ENCODE measurements at places on chromosomes 12 and 14. TPM values are rescaled to one million over a fixed set of nuclear protein-coding genes. Genes with fewer than 3 reads are reported as not detected.
A peak's percentile ranks its signal among the peaks of the same experiment; 100 is the strongest.

DNA sequence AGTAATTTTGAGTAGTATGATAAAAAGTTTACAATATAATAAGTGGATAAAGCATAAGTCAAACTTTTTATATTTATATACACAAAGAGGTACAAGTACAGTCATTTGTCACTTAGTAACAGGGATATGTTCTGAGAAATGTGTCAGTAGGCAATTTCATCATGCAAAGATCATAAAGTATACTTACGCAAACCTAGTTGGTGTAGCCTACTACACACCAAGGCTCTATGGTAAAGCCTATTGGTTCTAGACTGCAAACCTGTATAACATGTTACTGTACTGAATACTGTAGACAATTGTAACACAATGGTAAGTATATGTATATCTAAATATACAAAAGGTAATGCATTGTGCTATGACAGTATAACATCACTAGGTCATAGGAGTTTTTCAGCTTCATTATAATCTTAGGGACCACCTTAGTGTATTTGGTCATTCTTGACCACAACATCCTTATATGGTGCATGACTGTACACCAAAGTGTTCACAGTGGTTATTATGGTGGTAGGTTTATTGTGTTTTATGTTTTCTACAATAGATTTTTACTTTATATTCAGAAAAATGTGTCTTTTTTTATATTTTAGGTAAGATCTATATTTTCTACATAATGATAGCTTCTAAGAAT, 14.9 kb upstream of the SCFD1 start:
- DNase-seq: no peak
- H3K4me3 ChIP-seq: no peak overlapping the region
- no peaks in the 10 kb centered on the region for H3K27me3 ChIP-seq
- H3K36me3 ChIP-seq: peaks cover 16% of the 10 kb centered on the region
- no peak overlapping the region for H3K27ac ChIP-seq

DNA sequence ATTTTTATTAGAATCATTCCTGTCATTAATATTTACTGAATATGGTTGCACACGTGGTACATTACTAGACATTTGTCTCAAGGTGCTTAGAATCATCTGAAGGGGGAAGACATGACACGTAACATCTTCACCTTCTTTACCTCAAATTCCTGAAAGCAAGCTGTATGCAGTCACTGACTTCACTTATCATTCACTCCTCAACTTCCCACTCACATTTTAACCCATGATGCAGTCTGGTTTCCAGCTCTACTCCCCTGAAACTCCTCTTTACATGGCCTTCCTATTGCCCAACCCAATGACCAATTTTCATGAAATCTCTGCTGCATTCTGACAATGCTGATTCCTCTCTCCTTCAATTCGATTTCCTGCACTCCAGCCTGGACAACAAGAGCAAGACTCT, 5.8 kb upstream of the PSMC6 start:
- no peaks in the 10 kb centered on the region for H3K36me3 ChIP-seq
- H3K4me3 ChIP-seq: no peak overlapping the region
- no peak for DNase-seq
- H3K4me1 ChIP-seq: peaks cover 3% of the 10 kb centered on the region

DNA sequence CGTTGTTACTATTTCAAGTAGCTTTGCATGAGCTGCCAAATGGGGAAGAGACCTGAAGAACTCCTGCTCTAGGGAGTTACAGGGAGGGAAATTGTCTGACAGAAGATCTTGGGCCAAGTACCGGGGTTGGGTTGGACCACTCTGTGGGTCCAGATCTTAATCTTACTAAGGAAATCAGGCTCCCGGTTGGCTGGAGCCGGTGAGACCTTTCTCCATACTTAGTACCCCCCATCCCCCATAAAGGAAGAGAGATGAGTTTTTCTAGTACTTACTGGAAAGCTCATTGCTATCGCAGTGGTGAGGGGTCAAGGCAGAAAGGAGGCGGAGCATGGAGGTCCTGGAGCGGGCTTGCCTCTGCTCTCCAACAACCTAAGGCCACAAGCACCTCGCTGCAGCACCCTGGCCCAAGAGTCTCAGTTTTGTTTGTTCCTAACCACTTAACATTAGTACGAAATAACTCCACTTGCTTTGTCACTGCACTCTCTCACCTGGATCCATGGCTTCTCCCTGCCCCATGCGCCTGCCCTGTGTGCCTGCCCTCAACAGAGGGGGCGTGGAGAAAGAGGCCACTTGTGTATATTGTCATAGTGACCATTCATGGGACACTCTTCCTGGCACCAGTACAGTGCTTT, 6.8 kb upstream of the UNC119B start:
- H3K4me1 ChIP-seq: no peaks in the 10 kb centered on the region
- no peak overlapping the region for H3K27ac ChIP-seq
- peaks cover 37% of the 10 kb centered on the region for H3K36me3 ChIP-seq
- DNase-seq: no peak

GRCh38 chr12:93016752-93017350, 87.8 kb upstream of the EEA1 start:
- H3K27me3 ChIP-seq: no peaks in the 10 kb centered on the region
- no peaks in the 10 kb centered on the region for H3K36me3 ChIP-seq
- no peak for DNase-seq
- no peaks in the 10 kb centered on the region for H3K4me1 ChIP-seq
- H3K4me3 ChIP-seq: no peak overlapping the region

GRCh38 chr12:46304070-46304469, 35.2 kb upstream of the SLC38A1 start:
- no peaks in the 10 kb centered on the region for H3K27me3 ChIP-seq
- no peak overlapping the region for H3K27ac ChIP-seq
- no peak for DNase-seq
- H3K4me1 ChIP-seq: no peaks in the 10 kb centered on the region

- peaks cover 10% of the 10 kb centered on the region for H3K36me3 ChIP-seq
- no peak for DNase-seq
- H3K4me1 ChIP-seq: peaks cover 7% of the 10 kb centered on the region
- H3K4me3 ChIP-seq: no peak overlapping the region
- H3K27ac ChIP-seq: no peak overlapping the region
Observed at GRCh38 chr12:51378749-51379148, 12.5 kb downstream of the GALNT6 start.

DNA sequence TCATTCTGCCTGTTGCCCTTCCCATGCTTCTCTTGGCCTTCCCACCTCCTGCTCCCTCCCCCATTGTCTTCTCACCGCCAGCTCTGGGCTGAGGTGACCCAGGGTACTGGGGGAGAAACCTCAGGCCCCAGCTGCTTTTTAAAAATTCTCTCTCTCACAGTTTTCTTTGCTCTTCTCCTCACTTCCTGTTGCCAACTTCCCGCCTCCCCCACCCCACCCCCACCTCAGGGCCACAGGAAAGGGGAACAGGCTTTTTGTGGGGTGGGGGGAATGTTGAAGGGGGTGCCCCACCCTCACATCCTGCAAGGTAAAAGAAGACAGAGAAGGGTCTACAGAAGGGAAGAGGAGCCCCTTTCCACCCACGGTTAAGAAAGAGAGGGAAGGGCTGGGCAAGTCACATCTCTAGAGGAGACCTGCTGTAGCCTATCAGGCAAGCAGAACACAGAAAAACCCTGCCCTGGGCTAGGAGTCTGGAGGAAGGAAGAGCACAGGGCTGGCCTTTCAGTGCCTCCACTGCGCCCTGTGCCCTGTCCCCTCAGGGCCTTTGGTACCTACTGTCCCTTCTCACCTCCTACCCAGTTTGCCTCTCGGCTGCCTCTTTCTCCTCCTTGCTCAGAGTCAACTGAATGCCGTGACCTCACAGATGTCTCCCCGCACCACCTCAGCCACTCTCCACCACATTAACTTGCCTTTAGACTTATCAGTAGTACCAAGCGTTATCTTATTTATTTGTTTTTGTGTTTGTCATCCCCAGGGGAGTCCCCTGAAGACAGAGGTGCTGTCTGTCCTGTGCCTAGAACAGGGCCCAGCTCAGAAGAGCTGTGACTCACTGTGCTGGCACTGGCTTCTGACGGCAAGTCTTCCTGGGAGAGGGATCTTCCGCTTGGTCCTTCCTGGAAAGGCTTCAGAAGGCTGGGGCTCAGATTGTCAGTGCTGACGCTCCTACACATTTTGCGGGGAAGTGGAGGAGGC, 1.7 kb downstream of the ARHGAP9 start:
- peak overlapping the region; percentile 86 for H3K27ac ChIP-seq
- peak; percentile 58 for DNase-seq
- H3K4me3 ChIP-seq: peak overlapping the region; percentile 91
- H3K4me1 ChIP-seq: peaks cover 70% of the 10 kb centered on the region
- H3K27me3 ChIP-seq: no peaks in the 10 kb centered on the region

GRCh38 chr14:101132588-101132987, 229.1 kb upstream of the RTL1 start:
- DNase-seq: no peak
- no peak overlapping the region for H3K27ac ChIP-seq
- no peaks in the 10 kb centered on the region for H3K27me3 ChIP-seq
- no peaks in the 10 kb centered on the region for H3K4me1 ChIP-seq
- no peak overlapping the region for H3K4me3 ChIP-seq

- no peak overlapping the region for H3K4me3 ChIP-seq
- no peaks in the 10 kb centered on the region for H3K4me1 ChIP-seq
- no peak overlapping the region for H3K27ac ChIP-seq
- H3K27me3 ChIP-seq: no peaks in the 10 kb centered on the region
- no peaks in the 10 kb centered on the region for H3K36me3 ChIP-seq
- no peak for DNase-seq
Observed at GRCh38 chr12:27868139-27868538, 88.1 kb upstream of the MANSC4 start.

DNA sequence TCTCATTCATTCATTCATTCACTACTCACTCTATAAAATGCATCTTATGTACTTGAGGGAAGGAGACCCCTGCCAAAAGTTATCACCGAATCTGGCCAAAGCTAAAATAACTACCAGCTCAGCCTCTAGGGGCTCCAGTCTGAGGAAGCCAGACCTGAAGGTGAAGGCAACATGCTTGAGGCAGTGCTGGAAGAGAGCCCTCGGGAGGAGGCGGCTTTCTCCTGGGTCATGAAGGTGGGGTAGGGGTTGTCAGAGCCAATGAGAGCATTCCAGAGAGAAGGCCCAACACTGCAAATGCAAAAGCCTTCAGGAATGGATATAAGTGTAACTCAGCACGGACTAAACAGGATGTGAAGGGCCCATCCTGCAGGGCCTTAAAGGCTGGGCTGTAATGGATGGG, 62.4 kb downstream of the GSC start:
- no peaks in the 10 kb centered on the region for H3K36me3 ChIP-seq
- H3K27me3 ChIP-seq: no peaks in the 10 kb centered on the region
- H3K4me3 ChIP-seq: no peak overlapping the region

DNA sequence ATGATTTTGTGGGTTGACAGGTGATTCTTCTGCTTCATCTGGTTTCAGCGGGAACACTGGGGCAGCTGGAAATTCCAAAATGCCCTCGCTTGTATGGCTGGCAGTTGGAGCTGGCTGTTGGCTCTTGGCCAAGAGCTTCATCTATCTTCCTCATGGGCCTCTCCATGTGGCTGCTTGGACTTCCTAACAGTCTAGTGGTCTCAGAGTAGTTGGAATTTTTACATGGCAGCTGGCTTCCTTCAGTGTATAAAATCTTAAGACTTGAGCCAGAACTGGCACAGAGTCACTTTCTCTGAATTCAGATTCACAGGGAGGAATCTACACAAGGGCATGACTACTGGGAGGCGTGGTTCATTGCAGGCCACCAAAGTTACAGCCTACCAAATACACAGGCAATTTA, 204.9 kb upstream of the RMST start:
- H3K36me3 ChIP-seq: no peaks in the 10 kb centered on the region
- no peak overlapping the region for H3K27ac ChIP-seq
- H3K27me3 ChIP-seq: no peaks in the 10 kb centered on the region
- no peaks in the 10 kb centered on the region for H3K4me1 ChIP-seq

GRCh38 chr12:90546511-90546910, 408.5 kb downstream of the CCER1 start:
- H3K36me3 ChIP-seq: no peaks in the 10 kb centered on the region
- DNase-seq: no peak
- no peak overlapping the region for H3K27ac ChIP-seq
- no peaks in the 10 kb centered on the region for H3K4me1 ChIP-seq
- no peak overlapping the region for H3K4me3 ChIP-seq

DNA sequence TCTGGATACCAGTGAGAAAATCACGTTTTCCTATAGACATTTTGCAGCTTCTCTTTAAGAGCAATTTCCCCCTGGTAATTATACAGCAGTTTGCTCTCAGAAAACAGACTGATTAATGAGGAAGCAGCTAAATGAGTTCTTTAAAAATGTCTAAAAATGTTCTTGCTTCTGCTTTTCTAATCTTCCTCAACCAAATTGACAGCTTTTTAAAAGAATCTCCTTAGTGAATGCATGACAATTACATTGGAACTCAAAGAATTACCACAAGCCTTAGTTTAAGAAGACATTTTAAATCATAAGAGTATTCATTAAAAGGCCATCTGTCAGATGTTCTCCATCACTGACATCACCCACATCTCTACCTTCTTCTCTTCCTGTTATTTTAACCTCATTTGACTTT, 135.8 kb upstream of the PLXNC1 start:
- H3K4me1 ChIP-seq: peaks cover 8% of the 10 kb centered on the region
- H3K36me3 ChIP-seq: no peaks in the 10 kb centered on the region
- no peak for DNase-seq
- H3K4me3 ChIP-seq: no peak overlapping the region

DNA sequence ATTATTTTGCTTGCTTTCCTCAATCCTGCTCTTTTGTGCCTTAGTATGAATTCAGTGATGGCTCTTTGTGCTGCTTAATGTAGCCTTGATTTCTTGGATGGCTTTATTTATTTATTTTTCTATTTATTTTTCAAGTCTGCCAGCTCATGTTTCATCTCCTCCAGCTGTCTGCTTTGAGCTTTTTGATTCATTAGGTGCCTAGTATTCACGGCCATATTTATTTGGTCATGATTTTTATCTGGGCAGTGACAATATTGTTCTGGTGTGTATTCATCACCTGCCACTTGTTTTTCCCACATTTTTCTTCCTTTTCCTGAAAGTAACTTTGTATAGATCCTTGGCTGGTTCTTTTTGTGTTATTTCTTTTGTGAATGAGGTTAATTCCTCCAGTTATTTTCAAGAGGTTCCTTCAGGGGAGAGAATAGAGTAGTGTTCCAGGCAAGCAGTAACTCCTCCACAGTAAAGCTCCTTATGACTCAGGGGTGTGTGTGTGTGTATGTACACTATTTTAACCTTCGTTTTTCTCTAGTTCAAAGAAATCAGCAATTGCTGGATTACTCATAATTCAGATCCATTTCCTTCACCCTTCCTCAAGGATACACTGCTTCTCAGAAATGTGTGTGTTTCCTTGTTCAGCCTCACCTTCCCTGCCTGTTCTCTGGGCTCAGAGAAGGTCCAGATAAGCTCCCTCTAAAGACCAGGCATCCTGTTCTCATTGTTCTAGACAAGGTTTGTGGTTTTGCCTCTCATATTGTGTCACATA, 51.6 kb upstream of the PMCH start:
- no peak for DNase-seq
- H3K36me3 ChIP-seq: no peaks in the 10 kb centered on the region
- no peaks in the 10 kb centered on the region for H3K27me3 ChIP-seq
- H3K4me1 ChIP-seq: no peaks in the 10 kb centered on the region
- no peak overlapping the region for H3K27ac ChIP-seq

GRCh38 chr14:97546491-97547230, 749.5 kb downstream of the VRK1 start:
- H3K36me3 ChIP-seq: no peaks in the 10 kb centered on the region
- H3K4me1 ChIP-seq: peaks cover 11% of the 10 kb centered on the region
- no peak for DNase-seq
- H3K27ac ChIP-seq: no peak overlapping the region
- no peak overlapping the region for H3K4me3 ChIP-seq

HOXC6 gene
- total RNA-seq: not detected

PLCZ1 gene
- total RNA-seq: not detected

TAS2R9 gene
- not detected for total RNA-seq

MAP4K5 gene
- total RNA-seq: 42.6 TPM

PTHLH gene
- not detected for total RNA-seq

SDR9C7 gene
- not detected for total RNA-seq
